HepG2 (cell line): ENCODE measurements at places on chromosomes 6 and 20.

DNA sequence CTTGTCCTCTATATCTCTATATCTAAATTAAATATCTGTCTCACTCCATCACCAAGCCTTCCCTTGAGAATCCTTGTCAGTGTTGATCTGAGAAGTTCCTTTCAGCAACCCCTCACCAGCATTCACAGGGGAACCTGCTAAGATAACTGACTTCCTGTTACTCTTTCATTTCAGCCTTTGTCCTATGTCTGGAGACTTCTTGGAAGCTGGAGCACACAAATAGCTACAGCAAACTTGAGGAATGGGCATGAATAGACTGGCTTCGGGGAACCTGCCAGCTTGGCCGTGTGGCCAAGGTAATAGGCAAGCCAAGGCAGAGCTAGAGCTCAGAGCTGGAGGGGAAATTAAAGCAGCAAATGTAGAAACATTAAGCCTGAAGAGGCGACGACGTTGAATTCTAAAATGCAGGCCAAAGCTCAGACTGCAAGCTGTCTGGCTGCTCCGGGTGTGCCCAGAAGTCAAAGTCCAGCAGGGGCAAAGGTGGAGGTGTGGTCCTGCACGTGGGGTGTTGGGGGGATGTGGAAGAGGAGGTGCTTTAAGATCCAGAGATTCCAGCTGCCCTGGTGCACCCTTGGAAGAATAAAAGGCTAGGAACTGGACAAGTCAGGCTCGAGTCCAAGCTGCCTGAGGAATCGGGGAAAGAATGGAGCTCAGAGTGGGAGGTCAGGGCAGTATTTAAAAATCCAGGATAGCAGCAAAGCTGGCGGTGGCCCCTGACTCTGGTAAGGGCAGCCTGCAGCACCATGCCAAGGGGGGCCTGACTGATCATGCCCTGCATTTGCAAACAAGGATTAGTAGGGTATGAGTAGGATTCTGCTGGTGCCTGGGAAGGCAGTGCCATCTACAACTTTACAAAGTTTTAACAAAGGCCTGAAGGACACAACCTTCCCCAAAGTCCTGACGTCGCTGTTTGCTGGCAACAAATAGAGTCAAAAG, 185.0 kb upstream of the SGK1 start:
- no peak for DNase-seq

DNA sequence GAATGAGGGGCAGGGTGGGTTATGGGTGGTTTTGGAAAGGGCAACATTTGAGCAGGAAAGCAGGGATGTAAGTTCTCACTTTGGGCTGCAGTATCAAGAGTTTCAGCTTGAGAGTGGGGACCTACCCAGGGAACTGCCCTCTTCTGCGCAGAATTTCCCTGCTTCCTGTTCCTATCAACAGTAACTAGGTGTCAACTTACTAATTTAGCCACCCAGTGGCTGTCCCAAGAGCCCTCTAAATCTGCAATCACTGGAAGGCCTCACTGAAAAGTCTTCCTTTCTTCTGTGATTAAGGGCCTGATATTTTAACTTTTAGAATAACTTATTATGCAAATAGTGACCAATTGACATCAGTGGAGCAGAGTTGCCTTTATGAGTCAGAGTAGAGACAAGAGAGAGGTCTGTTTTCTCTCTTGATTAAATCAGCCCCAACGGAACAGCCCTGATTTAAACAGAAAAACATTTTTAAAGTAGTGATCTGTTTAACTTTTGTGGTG, 118.2 kb upstream of the RIPOR2 start:
- DNase-seq = no peak

DNA sequence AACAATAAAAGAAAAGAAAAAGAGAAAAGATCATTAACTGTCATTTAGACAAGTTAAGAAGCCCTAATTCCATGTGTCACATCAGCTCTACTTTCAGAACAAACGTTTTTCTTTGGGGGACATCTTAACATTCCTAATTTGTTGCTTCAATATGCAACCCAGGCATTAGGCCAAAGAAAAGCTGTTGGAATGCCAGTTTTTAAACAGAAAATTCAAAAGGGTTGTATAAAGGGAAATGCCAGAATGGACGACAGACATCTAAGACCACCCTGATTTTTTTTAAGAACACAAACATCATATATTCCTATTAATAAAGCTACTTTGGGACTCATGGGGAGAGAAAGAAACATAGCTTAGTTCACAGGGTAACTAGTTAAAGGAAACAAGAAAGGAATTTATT, 315.0 kb downstream of the GMDS start:
- DNase-seq = no peak

GRCh38 chr6:54909184-54909583, 62.6 kb downstream of the FAM83B start:
- no peak for DNase-seq

DNA sequence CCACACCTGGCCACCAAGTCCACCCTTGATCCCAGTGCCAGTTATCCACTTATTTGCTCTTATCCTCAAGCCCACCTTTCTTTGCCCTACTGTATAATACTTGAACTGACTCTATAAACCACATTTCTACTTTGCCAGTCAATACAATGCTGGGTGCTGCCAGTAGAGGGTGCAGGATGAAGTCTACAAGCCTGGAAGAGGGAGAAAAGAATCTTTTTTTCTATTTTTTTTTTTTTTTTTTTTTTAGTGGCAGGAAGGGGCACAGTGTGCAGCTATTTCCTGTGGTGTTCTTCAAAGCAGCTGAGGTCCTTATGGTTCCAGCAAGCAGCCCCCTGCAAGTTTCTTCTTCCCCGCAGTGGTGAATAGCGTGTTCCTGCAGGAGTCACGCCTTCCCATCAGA, 22.2 kb upstream of the GABRR1 start:
- DNase-seq = no peak

DNA sequence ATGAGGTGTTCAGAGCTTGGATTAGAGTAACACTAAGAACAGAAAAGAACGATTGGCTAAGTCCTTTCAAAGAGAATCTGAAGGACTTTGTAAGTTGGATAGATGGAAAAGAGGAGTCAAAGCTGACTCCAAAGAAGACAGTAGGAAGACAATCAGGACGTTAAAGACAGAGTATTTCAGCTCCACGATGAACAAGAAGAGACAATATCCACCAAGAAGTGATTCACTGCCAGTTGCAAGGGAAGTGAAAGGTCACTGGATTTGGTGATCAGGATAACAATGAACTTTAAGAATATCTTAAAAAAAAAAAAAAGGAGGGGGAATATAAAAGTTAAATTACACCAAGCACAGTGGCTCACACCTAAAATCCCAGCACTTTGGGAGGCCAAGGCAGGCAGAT, 17.9 kb downstream of the REPS1 start:
- no peak for DNase-seq

GRCh38 chr6:110037726-110038295, 59.7 kb downstream of the GPR6 start:
- no peak for DNase-seq

- no peak for DNase-seq
Measured at GRCh38 chr6:121437851-121438651, 2.6 kb downstream of the GJA1 start.

DNA sequence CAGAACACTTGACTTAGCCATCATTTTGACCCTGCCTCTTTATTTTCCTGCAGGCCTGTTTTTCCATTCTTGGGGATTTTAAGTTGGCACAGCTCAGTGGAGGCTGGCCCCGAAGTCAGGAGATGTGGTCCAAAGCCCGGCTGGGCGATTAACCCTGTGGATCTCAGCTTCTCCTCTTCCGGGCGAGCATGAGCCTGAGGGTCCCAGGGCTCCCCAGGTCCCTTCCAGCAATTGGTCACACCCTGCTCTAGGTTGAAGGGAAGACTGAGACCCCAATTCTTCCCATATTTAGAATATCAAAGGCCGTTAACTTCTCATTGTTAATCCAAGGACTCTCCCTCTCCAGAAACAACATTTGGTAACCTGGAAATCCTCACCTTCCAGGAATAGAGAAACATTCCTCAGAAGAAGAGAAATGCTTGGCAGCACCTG, 2.3 kb downstream of the THBS2 start:
- DNase-seq = no peak

DNA sequence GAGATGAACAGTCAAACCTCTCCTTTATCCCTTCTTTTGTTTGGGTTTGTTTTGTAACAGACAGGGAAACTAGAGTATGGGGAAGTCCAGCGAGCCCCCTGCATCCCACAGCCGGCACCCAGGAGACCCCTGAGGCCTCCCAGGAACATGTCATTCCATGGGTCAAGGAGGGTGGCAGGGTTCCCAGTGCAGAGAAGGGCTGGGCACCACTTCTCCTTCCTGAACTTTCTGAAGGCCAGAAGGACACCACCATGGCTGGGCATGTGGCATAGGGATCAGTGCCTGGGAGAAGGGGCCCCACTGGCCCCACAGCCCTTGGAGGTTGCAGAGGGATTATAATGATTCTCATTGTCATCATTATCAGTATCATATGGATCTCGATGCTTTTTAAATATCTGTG, 13.9 kb upstream of the CST7 start:
- DNase-seq = no peak

- no peak for DNase-seq
Measured at GRCh38 chr6:155038104-155038503, 43.0 kb downstream of the TIAM2 start.

DNA sequence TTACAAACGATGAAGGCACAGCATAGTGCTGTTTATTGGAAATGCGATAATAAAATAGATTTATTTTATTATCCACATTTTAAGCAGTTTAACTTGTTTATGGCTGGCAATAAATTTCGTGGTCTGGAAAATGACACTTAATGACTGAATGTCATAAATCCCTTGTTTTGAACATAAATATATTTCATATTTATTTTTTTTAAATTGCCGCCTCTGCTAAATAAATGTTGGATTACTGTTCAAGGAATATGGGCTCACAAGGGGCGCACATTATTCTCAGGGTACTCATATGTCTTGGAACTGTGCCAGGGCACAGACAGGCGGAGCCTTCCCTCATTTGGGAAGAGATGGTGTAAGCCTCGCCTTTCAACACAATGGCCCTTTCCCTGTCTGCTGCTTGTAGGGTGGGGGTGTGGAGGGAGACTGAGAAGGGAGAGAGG, 134.3 kb downstream of the PXDC1 start:
- no peak for DNase-seq

GRCh38 chr20:24194143-24194542, 205.6 kb upstream of the GGTLC1 start:
- no peak for DNase-seq

- no peak for DNase-seq
Measured at GRCh38 chr6:124056407-124057334, 253.0 kb downstream of the NKAIN2 start.

GRCh38 chr6:152301021-152301764, 336.0 kb downstream of the SYNE1 start:
- DNase-seq = peak; percentile 89

DNA sequence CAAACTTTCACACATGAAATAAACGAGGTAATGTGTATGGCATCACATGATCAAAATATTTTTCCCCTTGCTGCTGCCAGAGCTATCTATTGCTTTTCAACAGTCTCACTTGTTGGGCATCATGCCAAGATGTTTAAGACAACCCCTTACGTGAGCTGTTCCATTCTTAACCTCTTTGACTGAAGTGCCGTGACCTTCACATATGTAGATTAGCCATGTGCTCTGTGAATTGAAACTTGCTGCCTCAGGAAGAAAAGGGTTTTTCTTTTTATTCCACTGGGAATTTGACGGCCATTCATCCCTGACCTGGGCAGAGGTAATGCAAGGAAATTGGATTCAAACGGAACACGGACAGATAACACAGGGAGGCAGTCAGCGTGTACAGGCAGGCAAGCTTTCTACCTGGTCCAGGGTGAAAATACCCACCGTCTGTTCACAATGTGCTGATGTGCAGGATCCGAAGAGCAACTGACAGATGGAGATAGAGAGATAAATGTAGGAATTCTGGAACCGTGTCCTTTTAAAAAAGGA, 14.2 kb downstream of the ARID1B start:
- DNase-seq = peak; percentile 29

DNA sequence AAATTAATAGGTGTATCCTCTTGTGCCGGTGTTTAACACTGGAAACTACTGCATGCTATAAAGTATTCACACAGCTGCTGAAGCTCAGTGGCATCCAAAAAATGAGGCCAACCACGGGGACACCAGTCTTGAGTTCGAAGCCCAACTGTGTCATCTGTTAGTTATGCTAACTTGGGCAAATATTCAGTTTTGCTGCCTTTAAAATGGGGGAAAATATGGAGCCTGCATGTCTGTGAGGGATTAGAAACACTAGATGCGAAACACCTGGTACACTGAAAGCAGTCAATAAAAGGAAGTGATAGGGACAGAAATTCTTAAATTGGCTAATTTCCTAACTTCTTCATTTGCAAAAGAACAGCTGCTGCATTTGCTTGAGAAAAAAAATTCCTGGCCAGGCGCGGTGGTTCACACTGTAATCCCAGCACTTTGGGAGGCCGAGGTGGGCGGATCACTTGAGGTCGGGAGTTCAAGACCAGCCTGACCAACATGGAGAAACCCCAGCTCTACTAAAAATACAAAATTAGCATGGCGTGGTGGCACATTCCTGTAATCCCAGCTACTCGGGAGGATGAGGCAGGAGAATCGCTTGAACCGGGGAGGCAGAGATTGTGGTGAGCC, 36.6 kb upstream of the MLIP start:
- no peak for DNase-seq

GRCh38 chr6:30500421-30501355, 11.4 kb downstream of the HLA-E start:
- no peak for DNase-seq

- no peak for DNase-seq
Measured at GRCh38 chr6:43705996-43706395, 18.4 kb upstream of the MRPS18A start.

DNA sequence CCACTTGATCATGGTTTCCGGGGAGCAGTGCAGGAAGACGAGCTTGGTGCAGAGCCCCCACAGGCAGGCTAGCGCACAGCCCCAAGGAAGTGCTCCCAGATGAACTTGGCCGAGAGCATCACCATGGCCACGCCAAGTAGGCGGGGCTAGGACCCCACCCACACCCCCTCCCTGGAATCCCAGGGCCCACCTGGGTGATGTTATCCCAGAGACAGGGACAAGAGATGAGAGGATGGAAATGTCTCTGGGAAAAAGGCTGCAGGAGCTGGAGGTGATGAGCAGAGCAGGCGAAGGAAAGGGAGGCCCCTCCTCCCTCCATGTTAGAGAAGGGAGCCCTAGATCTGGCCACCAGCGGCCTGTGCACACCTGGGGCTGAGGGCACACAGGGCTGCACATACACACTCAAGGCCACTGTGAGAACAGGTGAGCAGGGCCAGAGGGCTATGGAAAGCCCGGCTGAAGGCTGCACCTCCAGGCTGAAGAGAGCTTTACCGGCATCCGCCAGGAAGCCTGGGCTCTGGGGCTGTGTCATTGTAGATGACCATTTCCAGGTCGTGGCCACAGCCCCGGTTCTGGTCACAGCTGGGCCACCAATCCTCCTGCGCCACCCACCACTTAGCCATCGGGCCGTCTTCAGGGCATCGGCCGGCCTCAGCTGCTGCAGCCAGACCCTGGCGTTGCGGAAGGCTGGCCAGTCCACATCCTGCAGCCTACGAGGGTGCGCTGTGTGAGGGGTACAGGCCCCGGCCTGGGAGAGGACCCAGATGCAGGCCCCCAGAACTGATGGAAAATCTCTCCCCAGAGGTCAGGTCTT, 24.9 kb downstream of the NPEPL1 start:
- DNase-seq = no peak

DNA sequence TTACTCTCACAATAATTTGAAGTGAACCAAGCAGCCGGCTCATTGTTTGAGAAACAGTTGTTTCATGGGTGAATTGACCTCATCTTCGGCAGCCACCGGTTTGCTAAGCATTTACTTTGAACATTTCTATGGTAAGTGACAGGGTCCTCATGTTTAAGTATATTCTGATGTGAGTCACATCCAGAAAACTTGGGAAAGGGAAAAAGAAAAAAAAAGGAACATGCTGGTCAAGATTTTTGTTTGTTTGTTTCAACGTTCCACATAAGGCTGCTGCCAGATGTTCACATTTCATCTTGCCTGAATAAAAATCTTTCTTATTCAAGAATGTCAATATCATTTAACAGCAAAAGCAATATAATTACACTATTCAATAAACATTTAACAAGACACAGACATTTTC, 55.0 kb upstream of the EXOC2 start:
- DNase-seq = no peak
